ENCODE measurements at places on chromosomes 1 and 21.

GRCh38 chr1:87149241-87150041 is 179.2 kb upstream of the LMO4 start:
- DNase-seq, result peak; percentile 23

- no peak for DNase-seq
Observed at GRCh38 chr1:1279028-1279427, 1.2 kb upstream of the SCNN1D start.

DNA sequence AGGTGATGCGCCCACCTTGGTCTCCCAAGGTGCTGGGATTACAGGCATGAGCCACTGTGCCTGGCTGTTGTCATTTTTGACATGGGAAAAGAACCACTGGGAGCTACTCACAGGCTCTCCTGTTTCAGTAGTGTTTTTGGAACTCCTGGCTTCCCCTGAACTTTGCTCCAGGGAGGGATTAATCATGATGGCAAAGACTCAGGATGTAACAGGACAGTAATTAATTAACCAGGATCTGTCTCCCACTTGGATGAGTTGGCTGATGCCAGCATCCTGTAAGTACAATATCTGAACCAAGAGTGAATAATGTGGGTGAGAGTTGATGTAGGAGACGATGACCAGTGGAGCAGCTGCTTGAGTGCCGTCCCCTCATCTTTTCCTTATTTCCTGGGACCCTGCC is 4.9 kb downstream of the SFT2D2 start:
- DNase-seq, result no peak

DNA sequence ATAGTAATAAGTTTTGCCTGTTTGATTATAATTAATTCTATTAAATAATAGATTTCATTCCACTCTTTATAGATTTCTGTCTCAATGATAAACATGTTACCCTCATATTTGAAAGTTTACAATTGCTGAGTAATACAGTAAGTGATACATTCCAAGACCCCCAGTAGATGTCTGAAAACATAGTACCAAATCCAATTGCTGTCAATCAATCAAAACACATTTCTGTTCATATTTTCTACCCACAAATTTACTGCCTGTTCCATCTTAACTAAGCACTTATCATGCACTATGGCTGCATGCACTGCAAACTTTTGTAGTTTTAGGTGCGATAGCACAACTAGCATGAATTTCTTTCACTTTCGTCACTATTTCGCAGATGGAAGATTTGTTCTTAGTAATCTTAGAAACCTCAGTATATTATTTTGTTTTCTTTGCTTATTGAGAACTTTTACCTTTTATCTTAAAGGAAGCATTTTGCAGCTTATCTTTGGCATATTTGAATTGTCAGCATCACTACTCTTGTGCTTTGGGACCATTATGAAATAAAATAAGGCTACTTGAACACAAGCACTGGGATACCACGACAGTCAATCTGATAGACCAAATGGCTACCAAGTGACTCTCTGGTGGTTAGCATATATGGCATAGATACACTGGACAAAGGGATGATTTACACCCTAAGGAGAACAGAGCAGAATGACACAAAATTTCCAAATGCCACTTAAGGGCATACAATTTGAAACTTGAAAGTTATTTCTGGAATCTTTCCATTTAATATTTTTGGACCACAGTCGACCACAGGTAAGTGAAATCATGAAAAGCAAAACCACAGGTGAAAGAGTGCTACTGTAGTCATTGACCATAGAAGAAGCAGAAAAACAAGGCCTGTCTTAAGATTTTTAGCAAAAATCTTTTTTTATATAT is 67.6 kb downstream of the RGS13 start:
- DNase-seq, result no peak

DNA sequence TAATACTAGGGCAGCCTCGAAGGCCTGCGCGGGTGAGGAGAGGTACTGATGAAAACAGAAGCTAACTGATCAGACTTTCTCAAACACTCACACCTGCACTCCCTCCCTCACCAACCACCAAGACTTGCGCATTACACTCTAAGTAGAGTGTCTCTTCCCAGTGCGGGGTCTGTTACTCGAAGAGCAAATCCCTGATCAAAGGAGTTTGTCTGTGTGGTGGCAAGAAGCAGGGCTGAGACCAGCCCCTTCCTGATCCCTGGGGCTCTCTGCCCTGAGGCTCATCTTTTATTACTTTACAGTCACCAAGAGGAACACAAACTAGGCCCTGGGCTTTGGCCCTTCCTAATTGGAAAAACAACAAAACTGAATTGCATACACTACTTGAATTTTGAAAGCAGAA is 19.5 kb upstream of the TSNAX start:
- DNase-seq, result no peak

DNA sequence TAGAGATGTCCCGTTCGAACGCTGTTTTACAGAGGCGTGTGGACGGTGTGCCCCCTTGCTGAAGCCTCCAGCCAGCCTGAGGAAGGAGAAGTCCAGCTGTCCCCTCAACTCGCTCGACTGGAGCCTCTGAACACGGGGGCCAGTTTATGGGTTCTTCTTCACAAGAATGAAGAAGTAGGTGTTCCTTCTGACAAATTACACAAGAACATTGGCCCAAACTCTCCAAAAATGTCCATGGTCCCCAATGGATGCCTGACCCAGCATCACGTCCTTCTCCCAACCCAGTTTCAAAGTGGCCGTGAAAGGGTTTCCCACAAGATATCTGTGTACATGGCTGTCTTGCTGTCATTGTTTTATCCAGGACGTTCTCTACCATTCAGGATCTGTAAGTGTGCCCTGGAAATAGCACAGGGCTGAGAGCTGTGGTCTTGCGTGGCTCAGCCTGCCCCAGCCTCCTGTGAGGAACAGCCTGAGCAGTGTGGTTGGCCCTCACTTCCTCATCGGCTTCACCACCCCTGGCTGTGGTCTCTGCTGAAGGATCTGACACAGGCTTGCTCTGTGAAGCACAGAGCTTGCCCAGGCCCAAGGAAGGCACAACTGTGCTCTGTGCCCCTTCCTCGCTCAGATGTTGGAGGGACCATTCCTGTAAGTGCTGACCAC is 1.0 kb upstream of the S100B start:
- no peak for DNase-seq

- no peak for DNase-seq
Observed at GRCh38 chr1:159900086-159900680, at the start of gene CFAP45. TSS of gene CFAP45 (minus strand) at chr1:159900165. CDS start at chr1:159900098, 67 bp downstream.

- no peak for DNase-seq
Observed at GRCh38 chr1:203045821-203046594, 19.7 kb downstream of the PPFIA4 start.

- DNase-seq, result no peak
Observed at GRCh38 chr1:103106426-103107341, 1.6 kb downstream of the COL11A1 start.

GRCh38 chr1:19478322-19478721 is 7.0 kb downstream of the CAPZB start:
- no peak for DNase-seq
